ENCODE measurements at places on chromosomes 6 and 20.

DNA sequence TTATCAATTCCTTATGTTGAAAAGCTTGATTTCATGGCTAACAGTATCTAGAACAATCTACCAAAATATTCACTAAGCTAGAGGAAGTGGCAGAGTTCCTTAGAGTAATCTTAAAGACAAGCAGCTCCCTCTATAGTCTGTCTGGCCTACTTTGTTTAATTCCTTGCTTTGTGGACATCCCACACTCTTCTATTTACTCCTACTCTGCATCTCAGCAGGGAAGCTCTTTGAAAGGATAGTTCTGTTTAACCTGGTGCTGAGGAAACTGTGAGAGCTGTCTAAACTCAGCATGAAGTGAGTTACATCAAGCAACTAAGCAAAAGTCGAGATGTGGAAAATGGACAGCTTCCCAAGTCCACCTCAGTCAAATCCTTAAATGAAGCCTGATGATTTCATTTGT is 4.3 kb downstream of the REV3L start:
- no peak for DNase-seq

DNA sequence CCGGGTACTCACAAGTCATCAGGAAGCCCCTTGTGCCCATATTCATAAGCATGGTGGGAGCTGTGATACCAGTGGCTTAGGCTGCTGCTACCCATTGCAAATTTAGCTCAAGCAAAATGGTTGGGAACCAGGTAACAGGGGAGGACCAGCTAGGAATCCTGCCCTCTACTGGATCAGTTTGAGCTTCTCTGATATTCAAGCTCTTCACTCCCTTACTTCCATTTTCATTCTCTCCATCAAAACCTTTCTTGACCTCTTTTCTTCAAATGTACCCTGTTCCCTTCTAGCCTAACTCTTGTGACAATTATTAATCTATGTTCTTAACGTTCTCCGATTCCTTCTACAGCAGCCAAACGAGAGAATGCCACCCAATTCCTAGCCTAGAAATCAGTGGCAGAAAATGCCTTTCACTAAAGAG is 9.7 kb downstream of the NOL7 start:
- no peak for DNase-seq

DNA sequence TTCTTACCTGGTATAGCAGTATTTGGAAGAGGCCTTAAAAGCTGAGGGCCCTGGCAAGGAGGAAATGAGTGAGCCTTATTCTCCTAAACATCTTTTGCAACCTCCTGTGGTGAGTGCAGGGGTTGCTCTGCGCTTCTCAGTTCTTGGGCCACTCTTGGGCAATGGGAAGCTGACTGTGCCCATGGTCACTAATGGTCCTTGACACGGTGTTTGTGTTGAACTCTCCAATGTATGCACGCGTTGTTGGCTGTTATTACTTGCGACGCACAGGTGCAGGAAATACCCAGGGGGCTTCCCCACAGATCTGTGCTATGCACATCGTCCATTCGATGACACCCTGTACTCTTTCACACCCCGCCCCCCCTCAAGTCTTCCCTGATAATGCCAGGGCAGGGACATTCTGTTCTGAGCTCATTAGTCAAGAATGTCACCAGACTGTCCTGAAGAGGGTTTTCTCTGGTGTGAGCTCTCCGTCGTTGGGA is 79.7 kb downstream of the EDN1 start:
- DNase-seq: no peak

GRCh38 chr6:39260456-39260855 is 31.2 kb upstream of the KCNK5 start:
- DNase-seq: no peak

DNA sequence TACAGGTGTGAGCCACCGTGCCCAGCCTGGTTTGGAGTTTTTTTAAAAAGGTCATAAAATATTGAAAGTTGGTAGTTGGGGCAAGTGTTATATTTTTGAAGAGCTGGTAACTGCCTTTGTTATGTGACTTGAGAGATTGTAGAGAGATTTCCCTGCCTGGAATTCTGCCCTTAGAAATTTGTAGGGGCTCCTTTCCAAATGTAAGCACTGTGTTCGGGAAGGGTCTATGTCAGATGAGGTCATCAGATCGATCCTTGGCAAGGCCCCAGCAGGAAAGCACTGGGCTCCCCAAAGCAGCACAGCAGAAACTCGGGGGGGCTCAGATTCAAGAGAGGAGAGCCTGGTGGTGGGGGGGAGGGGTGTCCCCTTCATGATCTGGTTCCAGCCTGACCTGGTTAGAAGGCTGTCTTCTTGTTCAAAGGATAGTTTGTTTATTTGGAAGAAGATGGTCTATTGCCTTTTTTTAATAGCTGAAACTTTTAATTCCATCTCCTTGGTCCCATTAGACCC is 220.2 kb downstream of the UST start:
- no peak for DNase-seq

- no peak for DNase-seq
Observed at GRCh38 chr6:8321671-8322404, 113.5 kb downstream of the SLC35B3 start.

GRCh38 chr20:35954907-35955251 is 577 bp upstream of the SCAND1 start:
- no peak for DNase-seq

DNA sequence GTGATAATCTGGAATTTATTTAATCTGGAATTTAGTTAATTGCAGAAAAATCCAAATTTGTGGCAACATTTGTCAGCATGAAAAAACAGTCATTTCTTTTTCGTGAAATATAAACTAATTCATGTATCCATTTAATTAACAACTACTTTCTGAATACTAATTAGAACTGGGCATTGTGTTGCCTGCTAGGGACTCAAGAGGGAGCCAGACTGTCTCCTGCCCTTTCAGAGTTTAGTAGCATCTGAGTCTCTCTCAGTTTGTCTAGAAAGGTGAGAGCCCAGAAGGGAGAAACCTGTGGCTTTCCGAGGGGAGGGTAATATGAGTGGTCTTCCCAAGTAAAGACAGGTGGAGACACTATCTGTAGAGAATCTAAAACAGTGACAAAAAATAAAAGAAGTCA is 210.9 kb upstream of the HDDC2 start:
- DNase-seq: no peak

GRCh38 chr20:38810926-38811630 is 5.6 kb downstream of the PPP1R16B start:
- DNase-seq: no peak

DNA sequence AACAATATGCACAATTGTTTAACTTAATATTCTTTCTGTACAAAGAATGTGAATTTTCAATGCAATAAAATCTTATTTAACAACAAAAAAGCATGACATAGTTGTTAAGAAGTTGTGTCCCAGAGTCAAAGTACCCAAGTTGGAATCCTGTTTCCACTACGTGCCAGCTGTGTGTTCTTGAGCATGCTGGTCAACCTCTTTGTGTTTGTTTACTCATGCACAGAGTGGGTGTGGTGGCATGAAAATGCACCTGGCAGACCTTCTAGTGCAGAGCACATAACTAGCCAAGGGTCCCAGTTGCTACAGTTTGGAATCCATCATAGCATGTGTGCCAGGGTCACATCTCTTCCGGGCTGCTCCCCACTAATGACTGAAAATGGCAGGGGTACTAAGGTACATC is 24.7 kb upstream of the MOCS1 start:
- DNase-seq: no peak

DNA sequence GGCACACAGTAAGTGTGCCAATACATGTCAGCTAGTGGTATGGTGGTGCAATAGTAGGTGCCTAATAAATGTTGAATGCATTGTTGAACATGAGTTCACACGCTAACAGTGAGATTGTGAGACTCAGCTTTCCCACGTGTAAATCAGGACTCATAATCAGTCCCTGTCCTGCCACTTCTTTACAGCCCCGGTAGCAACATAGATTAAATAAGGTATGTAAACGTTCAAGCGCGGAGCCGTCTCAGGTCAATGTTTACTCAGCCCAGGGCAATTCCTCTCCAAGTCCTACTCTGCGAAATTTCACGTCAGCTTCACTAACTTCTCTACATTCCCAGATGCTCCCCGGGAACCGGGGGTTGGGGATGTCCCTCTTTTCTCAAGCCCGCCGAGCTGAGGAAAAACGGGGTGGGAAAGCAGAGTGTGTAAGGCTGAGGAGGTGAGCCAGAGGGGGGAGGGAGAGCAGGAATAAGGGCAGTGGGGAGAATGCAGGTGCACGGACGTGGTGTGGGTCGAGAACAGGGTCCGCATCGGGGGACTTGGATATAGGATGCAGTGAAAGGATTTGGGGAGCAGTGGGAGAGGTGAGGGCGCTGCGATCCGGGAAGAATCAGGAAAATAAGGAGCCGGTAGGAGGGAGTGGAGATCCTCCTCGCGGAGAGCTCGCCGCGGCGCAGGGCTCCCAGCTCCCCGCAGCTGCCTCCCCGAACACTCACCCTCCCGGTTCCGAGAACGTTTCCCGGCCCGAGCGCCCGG is 544 bp upstream of the TP53INP2 start:
- DNase-seq: no peak

DNA sequence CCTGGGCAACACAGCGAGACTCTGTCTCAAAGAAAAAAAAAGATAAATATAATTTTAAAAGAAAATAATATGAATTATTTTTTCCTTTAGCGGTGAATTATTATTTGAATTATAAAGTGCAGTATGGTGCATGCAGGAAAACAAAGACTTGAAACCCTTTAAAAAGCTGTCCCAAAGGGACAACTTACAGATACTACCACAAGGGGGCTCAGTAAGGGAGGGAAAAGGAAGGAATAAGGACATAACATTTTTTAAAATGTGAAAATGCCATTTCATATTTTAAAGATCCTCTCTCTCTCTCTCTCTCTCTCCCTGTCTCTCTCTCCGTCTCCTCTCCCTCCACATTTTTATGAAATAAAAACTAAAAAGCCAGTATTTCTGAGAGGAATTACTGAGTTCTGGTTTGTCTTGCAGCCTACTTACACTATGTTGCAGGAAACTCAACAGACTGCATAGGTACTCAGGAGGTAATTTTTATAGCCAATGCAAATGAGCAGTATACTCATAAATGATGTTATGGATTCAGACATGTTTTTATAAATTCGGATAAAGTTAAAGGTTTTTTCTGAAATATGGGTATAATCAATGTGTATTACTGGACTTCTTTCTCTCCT is 455.0 kb upstream of the GJE1 start:
- DNase-seq: no peak

DNA sequence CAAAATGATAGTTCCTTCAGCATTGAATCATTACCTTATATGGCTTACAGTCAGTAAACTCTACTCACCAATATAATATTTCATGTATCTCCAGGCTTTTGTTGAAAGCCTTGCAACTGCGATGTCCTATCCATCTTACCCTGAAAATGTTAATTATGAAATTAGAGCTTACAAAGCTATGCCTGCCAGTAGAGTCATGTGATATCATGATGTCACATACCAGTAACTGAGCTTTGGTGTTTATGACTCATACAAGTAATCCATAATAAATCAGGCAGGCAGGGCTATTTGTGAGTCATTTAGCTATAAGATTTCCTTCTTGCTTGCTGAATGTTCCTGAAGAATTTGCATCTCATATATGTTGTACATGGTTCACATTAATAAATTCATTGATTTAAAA is 44.9 kb upstream of the FAM83B start:
- DNase-seq: no peak

- no peak for DNase-seq
Observed at GRCh38 chr20:54668271-54669039, 193.1 kb downstream of the DOK5 start.

DNA sequence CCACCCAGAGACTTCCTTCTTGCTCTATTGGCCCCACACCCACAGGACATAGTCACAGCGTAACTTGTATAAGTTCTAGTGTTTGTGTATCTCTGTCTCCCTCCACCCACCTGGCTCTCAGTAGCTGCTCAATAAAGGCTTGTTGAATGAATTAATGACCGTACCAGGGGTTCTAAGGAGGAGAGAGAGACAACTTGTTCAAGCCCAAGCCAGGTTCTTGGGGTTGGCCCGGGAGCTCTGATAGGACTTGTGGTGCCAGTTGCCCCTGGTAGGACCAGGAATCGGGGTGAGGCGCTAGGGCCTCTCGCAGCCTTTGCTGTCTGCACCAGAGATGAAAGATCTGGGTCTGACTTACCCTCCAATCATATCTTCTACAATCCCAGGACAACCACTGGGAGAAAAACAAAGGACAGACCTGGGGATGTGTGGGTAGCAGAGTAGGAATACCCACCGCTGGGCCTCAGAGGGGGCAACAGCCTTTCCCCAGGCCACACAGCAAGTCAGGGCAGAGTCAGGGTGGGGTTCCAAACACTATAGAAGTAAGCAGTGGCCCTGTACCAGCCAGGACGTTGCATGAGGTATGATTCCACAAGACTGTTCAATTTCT is 5.3 kb upstream of the TGM2 start:
- DNase-seq: no peak

- DNase-seq: no peak
Observed at GRCh38 chr20:51586005-51586440, 43.5 kb upstream of the NFATC2 start.

DNA sequence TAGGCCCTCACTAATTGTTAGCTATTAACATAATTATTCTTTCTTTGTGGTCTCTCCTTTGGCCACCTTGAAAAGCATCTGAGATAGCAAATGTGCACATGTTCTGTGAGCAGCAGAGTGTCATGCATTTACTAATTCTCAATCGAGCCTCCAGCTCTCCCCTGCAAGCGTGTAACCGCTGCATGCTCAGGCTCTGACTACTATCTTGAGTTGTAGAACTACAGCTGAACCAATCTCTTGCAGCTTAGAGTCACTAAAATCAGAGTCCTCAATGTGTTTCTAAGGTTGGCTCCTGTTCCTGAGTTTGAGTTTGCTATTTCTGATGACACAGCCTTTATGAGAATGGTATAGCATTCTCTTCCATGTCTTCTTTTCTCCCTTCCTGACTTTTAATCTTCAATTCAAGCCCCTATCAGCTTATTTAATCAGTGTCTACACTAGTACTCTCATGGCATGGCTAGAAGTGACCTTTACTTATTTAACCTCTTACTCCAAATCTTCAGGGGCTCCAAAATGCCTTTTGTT is 65.5 kb downstream of the PPP1R3G start:
- DNase-seq: no peak

DNA sequence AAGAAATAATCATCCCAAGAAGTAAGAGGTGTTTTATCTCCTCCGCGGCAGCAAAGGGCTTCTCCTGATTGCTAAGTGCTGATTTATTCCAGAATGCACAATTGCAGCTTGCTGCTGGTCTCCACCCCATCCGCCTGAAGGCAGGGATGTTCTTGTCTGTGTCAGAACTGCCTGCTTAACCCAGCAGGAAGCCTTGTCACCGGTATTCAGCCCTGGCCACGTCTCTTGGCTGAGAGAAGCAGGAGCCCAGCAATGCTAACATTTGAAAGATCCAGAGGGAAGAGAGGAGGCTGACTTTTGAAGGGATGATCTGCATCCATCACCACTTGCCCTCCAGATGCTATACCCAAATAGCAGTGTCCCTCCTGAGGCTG is 4.2 kb downstream of the SCML4 start:
- DNase-seq: no peak
